Stimulated activated CD8-positive, alpha-beta memory T cell treated with anti-CD3 and anti-CD28 coated beads, Interleukin-4, amount 100 ng/mL, for 4 hours (primary cell): ENCODE measurements at places on chromosomes 7 and 10.

GRCh38 chr10:71836596-71836974, 14.5 kb downstream of the PSAP start:
- DNase-seq: no peak

GRCh38 chr10:45253183-45253914, 62.1 kb downstream of the OR13A1 start:
- no peak for DNase-seq

DNA sequence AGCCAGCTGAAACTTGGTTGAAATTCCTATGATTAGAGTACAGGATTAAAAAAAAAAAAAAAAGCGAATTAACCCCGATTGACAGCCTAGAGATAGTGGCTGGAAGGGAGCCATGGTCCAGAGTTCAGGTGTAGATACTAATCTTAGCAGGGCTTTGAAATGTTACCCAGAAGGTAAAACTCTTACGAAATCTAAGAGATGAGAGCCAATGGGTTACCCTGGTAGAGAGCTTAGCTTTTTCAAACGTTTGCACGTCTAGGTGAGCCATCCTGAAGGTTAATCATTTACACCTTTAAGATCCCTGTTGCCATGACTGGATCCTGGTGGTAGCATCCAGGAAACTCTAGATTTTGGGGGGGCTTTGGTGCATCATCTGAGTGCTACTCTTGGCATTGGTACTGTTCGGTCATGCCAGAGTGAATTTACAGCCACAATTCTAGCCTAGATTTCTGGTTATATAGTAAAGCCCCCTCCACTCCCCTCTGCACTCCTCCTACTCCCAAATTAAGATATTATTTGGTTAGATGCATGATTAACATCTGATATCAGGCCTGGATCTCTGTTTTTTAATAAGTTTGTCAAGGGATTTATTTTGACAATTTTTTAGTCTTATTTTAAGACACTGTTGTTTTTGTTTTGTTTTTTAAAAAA, 1.2 kb downstream of the AGFG2 start:
- no peak for DNase-seq

GRCh38 chr7:108266491-108266890, 136.3 kb upstream of the LAMB4 start:
- no peak for DNase-seq

- DNase-seq: no peak
These were observed 28.6 kb downstream of the KAT6B start for GRCh38 chr10:74855027-74855426.

GRCh38 chr7:70069977-70070376, 471.7 kb downstream of the AUTS2 start:
- DNase-seq: no peak

GRCh38 chr10:97031459-97031858, 154.3 kb downstream of the SLIT1 start:
- DNase-seq: no peak

DNA sequence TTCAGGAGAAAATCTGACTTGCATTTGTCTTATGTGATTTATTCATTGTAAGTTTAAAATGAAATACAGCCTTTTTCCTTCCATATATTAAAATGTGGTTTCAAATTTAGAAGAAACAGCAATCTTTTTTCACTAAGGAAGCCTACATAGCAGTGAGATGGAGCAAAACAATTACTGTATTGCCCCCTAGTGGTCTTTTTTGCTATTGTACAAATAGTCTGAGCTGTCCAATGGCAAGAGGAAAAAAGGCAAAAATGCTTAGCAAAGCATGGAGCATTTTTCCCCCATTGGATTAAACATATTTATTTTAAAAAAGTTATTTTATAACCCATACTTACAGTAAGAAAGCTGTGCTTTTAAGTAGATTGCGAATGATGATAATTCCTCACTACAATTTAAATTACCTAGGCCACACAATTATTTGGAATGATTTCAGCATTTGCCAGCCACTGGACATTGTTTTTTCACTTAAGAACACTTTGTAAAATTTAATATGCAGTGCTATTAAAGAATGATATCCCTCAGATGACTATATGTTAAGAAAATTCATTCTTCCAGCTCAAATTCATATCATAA, 119.5 kb downstream of the CPED1 start:
- DNase-seq: no peak

- DNase-seq: no peak
These were observed 167.8 kb upstream of the CXCL12 start for GRCh38 chr10:44552726-44553125.

- no peak for DNase-seq
These were observed 5.3 kb downstream of the COL1A2 start for GRCh38 chr7:94400022-94400421.

- DNase-seq: no peak
These were observed 34.9 kb downstream of the COA1 start for GRCh38 chr7:43694399-43694748.

- no peak for DNase-seq
These were observed 203.8 kb downstream of the CCDC3 start for GRCh38 chr10:12797471-12798262.

GRCh38 chr10:95850791-95851190, 57.0 kb upstream of the CC2D2B start:
- DNase-seq: no peak

GRCh38 chr7:12221414-12221813, 10.3 kb downstream of the TMEM106B start:
- DNase-seq: no peak

DNA sequence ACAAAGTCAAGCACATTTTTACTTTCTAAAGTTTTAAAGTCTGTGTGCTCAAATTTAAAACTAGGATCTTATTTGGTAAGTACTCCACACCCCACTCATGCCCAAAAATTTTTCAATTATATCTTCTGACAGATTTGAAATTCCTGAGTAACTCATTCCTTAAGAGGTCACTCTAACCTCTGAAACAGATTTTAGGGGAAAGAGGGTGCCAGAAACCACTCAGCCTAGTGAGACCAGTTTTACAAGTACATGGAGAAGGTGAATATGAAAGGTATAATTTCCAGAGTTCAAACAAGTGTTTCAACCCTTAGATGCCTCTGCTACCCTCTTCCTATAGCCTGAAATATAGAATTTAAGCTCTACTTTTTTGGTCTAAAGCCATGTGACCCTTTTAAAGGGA, 79.2 kb downstream of the C7orf25 start:
- DNase-seq: no peak

- no peak for DNase-seq
These were observed 90.0 kb downstream of the GSAP start for GRCh38 chr7:77326131-77326530.

- DNase-seq: no peak
These were observed 678.4 kb downstream of the PHTF2 start for GRCh38 chr7:78476851-78477405.

DNA sequence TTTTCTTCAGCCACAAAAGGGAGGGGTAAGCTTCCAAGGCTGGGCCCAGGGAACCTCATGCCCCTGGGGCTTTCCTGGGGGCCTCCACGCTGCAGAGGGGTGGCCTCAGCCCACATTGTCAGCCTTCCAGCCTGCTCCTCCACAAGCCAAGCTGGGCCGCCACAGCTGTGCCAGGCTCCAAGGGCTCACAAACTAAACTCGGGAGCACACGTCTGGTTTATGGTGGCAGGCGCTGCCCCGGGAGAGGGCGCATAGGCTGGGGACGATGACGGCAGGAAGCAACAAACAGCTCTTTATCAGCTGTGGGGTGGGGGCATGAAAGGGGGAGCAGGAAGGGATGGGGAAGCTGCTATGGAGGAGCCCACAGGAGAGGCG, 6.3 kb upstream of the CDH23 start:
- DNase-seq: no peak

GRCh38 chr10:48684792-48685623, at the start of gene WDFY4:
Gene WDFY4, plus strand, starts transcription at chr10:48684873. Its CDS starts 24,860 bp downstream, at chr10:48709733.
- DNase-seq: no peak
